ENCODE measurements at places on chromosomes 2 and 18.

DNA sequence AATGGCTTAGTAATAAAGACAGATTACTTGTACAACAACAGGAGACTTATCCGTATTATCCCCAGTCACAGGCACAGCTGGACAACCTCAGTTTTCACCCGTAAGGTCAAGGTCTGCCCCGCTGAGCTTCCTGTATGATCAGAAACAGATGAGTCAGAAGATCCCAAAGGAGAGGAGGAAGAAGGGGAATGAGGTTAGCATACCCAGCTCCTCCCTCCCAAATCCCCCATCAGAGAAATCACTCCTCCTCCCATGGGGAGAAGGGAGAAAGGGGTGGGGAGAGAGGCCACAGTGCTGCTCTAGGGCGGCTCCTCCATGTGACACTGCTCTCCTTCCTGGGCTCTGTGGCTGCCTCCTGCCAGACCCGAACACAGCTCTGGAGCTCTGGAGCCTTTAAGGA is 53.8 kb upstream of the SPTBN1 start:
- no peak for DNase-seq

- DNase-seq: no peak
These were observed 271.9 kb downstream of the NCKAP5 start for GRCh38 chr2:133296401-133296800.

DNA sequence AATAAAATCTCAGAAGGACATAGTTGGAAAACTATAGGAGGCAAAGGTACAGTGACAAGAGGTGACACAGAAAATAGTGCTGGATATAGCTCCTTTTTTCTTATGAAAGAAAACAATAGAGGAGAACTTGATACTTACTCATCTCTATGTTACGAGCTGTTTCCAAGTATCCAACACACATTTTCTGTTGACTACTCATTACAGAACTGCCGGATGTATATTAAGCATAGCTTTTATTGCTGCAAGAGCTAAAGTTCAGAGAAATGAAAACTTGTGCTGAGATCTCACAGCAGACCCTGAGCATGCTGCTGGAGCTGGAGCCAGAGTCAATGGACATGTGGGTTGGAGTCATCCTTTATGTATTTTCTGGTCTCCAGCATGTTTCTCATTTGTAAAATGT is 210.0 kb upstream of the NT5C1B start:
- no peak for DNase-seq

- no peak for DNase-seq
These were observed 139.4 kb upstream of the SERTAD2 start for GRCh38 chr2:64792995-64793639.

DNA sequence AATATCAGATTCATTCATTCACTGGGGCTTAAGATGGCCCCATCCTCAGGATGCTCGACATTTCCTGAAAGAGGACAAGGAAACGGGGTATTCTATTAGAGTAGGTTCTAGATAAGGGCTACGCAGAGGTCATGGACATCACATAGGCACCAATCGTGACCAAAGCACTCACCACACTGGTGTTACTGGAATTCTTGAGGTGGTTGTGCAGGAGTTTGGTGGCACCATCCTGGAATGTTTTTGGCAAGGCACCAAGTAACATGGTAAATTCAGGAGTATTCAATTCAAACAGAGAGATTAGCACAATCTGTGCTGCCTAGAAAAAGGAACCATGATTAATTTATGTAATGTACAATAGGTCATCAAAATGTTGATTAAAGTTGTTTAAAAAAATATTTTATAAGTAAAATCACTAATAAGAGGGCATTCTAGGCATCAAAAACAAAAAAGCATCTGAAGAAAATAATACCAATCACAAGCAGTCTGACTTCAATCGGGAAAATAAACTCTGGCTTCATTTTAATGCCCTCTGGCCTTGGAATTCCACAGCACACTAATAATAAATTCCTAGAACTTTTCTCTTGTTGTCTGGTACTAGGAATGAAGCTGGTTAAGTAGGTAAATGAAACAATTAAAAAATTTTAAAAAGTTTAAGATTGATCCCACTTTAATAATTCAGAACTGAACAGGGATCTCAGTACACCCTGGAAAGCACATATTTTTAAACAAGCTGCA is 102.8 kb upstream of the TFCP2L1 start:
- no peak for DNase-seq

DNA sequence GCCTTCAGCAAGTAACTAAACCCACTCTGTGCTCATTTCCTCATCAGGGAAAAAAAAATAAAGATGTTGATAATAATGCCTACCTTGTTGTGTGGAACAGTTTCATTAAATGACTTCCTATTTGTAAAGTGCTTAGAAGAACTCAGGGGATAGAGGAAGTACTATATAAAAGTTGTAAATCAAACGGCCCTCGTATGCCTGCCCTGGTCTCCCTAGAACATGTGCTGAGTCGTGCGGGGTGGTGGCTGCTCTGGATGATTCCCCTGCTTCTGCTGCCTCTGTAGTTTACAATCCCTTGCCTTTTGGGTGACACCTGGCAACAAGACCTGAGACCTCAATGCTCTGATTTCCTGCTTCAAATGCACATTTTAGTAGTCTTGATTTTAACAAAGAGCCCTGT is 170.0 kb downstream of the CERS6 start:
- DNase-seq: no peak

DNA sequence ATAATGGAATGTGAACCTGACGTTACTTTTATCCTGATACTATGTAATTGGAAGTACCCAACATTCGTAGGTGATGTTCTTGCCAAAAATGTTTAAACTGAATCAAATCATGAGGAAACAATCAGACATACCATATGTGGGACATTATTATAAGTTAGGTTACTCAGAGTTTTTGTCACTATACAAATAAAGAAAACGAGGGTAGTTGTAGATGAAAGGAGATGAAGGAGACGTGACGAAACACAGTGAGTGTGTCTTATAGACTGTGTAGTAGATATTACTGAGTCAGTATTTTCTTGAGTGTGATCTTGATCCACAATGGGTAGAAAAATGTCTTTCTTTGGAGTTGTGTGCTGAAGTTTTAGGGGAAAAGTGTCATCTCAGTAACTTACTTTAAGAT is 176.8 kb downstream of the ZNF407 start:
- DNase-seq: no peak

DNA sequence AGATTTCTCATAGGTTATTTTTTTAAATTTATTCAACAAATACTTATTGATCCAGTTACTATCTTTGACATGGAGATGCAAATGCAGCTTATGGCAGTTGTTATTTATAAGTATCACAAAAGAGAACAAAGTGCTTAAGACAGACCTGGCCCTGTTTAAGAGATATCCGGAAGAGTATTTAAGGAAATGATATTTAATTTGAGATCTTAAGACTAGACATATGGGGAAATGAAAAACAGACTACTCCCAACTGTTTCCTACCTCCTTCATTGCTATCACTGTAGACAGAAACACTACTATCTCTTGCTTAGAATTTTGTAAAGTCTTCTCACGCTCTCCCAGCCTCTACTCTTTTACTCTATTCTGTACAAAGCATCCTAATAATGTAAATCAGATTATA is 36.0 kb downstream of the RPRD1A start:
- DNase-seq: no peak

DNA sequence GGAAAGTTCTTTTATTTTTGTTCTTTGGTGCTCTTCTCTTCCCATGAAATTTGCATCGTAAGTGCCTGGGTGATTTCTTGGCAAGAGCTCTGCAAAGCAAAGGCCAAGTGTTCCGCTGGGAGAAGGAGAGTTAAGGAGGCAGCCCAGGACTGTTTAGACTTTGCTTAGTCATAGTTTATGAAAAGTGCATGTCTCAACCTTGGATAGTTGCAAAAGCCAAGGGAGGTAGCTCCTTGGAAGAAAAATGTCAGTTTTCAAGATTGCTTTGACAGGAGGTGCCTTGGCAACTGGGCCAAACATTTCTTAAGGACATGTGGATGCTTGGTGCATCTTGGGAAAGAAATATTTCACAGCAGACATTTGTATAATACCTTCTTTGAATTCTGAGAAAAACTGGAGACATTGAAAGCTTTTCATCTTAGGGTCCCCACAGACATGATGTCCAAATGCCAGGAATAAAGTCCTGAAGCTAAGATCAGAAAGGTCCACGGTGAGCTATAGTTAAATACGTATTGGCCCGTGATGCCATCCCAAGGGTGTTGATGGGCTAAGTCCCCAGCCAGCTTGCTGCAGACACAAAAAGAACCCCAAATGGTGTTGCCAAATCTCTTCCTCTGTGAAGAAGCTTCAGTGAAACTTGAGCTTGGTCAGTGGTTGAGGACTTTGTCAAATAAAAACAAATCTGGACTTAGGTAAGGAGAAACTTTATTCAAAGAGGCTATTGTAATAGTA is 96.3 kb upstream of the THUMPD2 start:
- DNase-seq: no peak

DNA sequence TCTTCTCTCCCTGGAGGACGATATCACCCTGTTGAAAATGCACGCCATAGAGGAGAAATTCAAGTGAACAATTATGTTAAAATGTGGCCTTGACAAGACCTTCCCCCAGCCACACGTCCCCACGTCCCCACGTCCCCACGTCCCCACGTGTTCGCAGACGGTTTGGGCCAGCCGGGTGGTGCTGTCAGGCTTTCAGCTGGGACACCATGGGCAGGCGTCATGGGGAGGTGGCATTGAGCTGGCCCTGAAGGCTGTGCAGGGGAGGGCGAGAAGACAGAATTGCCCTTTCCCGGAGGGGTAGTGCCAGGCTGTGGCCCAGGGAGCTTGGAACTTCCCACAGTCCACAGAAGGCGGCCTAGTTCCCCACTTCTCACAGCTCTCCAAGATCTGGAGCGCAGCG is 240.7 kb upstream of the RAB6C start:
- no peak for DNase-seq

GRCh38 chr2:192073878-192074277 is 120.9 kb downstream of the TMEFF2 start:
- DNase-seq: no peak

DNA sequence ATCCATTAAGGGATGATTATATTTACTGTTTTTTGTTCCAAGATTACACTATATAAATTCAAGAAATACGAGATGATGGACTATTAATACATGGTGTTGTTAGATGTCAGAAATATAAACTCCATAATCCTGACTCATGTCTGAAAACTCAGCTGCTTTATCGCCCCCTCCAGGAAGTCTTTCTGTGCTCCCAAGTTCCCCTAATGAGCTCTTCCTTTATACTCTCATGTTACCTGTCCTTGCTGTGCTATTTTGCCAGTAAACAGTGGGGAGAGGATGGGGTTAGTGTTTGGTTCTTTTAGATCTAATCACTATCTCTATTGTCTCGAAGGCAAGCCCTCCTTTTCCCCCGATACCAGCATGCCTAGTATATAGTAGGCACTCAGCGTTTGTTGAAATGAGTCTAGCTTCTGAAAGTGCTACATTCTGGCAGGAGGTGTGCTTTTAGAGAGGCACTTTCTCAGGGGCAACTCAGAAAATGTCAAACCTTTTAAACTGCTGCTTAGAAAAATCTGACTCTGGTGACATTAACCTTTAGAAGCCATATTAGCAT is 21.4 kb upstream of the BARD1 start:
- DNase-seq: no peak

DNA sequence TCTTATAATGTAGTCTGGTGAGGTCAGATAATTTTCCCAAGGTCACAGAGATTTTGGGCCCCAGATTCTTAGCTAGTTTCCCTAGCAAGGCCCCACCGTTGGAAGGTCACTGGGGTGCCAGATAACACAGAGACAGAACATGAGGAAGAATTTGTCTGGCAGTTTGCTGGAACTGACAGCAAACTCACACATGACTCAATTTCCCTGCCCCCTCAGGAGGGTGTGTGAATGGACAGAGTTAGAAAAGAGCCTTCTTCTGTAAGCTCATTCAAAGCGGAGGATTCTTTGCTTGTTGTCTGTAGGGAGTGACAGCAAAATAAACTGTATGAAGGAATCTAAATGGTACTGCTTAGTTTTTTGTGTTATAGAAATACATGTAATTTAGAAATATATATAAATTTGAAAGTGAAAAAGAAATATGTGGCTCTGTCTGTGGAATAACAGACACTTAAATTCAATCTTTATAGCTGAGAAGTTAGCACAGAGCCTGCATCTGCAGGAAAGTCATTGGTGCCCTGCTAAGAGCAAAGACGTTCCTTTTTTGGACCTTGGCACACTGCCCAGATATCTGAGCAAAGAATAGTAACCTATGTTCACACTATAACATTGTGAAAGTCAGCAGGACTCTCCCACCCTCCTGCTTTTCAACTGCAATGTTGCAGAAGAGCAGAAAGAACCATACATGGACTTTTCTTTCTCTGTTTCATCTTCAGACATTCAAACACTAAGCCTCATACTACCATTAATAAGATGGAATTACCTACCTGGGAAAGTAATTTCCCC is 2.1 kb downstream of the MDH1 start:
- no peak for DNase-seq

All from HCT116 (cell line).